Hippocampal formation (tissue), 2 donors: ENCODE measurements at places on chromosomes 3 and 15.

- DNase-seq, result no peak
Observed at GRCh38 chr15:25613134-25613533, 174.3 kb upstream of the UBE3A start.

- DNase-seq, result no peak
Observed at GRCh38 chr3:46897829-46898320, 20.4 kb downstream of the PTH1R start.

- no peak for DNase-seq
Observed at GRCh38 chr3:62332835-62333244, 40.5 kb downstream of the FEZF2 start.

DNA sequence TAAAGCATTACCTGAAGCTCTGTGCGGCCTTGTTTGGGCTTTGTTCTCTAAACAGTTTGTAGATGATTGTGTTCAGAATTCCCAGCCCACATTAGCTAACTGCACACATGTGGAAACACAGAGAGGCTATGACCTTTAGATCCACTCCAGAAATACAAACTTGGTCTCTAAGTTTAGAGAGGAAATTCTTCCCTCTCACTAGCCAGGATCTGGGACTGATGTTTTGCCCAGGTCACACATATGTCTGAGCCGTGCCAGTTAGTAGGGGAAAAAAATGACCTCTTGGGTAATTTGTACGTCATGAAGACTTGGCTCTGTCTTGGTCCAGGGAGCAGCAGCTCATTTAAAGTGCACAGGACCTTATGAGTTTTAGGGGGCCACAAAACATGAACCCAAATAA is 223.1 kb downstream of the RBMS3 start:
- no peak for DNase-seq

DNA sequence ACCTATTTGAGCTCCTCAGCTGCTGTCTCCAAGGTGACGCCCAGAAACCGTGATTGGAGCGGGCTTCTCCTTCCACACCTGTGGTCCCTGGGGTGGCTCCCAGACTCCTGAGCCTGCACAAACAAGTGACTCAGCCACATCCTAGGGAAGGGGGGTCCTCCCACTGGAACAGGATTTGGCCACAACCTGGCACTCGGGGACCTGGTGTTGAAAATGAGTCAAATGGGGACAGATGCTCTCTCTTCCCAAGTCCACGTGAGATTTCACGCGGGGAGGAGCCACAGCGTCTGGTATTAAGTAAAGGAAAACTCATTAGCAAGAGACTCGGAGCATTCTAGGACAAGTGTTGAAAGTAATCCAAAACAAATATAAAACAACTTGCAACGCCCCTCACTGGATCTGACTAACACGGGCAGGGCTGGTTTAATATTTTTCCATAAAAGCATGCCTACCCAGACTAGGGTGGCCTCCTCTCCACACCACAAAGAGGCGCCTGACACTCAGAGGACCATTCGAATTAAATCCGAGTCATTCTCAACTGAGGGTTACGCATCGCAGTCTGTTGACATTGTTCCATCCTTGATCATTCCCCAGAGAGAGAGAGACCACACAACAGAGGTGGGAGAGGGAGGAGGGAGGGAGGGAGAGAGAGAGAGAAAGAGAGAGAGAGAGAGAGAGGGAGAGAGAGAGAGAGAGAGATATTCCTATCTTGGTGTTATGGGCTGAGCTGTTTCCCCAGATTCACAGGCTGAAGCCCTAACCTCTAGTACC is 74.4 kb downstream of the MGLL start:
- DNase-seq, result no peak

- no peak for DNase-seq
Observed at GRCh38 chr3:10331320-10331719, 10.4 kb upstream of the SEC13 start.

DNA sequence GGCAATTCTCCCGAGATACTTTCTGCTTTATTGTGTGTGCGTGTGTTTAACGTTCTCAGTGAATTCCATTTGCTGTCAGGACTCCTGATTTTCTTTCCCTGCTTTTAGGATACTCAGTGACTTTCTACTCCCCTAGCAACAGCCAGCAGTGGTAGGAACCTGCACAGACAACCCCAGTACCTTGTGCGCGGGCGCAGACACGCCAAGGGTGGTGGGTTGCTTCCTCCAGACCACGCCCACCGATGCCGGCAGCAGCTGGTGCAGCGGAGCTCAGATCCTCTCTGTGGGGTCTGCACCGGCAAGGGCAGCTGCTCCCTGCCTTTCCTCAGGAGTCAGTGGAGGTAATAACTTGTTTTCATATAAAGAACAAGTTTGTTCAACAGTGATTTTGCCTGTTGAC is 225.1 kb upstream of the NDN start:
- DNase-seq, result no peak

- DNase-seq, result no peak
Observed at GRCh38 chr3:112817797-112818196, 28.9 kb downstream of the CD200R1L start.

- DNase-seq, result no peak
Observed at GRCh38 chr3:164673738-164674137, 404.6 kb downstream of the SI start.

GRCh38 chr3:8492744-8493511 is 8.7 kb upstream of the LMCD1 start:
- no peak for DNase-seq

GRCh38 chr3:46953234-46954010 is 23.1 kb downstream of the CCDC12 start:
- DNase-seq, result no peak

- no peak for DNase-seq
Observed at GRCh38 chr3:170517242-170517945, 68.5 kb downstream of the SLC7A14 start.

DNA sequence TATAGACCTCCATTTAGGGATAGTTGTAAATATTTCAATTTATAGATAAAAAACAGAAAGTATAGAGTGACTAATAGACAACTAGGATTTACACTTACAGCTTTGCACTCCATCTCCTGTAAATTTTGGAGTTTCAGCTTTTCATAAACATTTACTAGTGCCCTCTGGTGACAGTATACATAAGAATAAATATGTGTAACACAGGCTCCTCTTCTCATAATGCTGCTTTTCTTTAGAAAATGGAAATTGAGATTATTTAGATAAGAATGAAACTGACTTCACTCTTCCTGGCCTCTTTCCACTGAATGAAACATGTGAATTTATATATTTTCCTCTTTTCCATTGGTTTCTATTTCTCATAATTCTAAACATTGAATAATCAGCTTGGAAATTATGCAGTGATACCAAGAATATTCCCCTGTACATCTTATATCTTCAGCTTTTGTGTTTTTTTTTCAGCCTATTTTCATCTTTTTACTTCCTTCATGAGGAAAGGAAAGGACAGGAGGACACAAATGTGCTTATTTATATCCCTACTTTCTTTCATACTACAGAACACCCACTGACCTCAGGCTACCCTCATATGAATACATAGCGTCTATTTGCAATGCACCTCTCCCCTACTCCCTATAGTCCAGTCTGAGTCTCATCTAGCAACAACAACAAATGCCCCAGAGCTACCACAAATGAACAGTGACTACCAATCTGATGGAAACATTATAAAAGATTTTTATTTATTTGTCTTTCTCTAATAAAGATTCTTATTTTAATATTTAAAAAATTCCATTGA is 103.1 kb upstream of the CCDC39 start:
- no peak for DNase-seq

DNA sequence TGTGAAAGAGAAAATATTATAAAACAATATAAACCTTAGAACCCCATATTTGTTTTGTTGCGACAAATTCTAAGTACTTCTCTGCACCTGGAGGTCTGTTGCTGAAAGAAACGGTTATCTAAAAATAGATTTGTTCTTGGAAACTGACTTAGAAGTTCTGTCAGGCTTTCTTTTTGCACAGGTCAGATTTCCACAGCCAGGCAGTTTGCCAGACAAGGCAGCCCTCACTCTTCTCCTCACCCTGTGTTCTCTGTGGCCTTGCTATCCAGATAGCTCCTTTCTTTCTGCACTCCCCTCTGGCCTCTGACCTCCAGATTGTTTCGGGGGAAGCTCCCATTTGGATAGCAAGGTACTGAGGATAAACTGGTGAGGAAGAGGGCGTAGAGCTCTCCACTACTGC is 413.3 kb upstream of the ONECUT1 start:
- DNase-seq, result no peak

- no peak for DNase-seq
Observed at GRCh38 chr3:78519281-78519680, 1248.5 kb downstream of the ROBO1 start.

- no peak for DNase-seq
Observed at GRCh38 chr3:9701711-9702110, 1.9 kb upstream of the CPNE9 start.

DNA sequence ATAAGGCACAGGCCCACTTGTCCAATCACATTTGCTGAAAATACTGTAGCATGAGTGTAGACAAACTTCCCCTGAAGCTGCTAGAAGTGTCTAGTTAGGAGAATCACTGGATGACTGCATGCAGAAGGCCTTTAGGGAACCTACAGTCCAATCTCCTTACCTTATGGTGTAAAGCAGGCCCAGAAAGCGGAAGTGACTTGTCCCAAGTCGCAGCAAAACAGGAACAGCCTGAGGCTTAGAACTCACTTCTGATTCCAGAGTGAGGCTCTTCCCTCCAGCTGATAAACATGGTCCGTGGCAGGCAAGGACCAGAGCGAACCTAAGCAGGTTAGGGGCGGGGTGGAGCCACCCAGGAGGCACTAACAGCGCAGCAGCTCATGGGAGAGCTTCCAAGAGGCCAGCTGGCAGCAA is 2.5 kb downstream of the GRAMD2A start:
- DNase-seq, result peak; percentile 6

- DNase-seq, result no peak
Observed at GRCh38 chr3:16546186-16547010, 32.9 kb upstream of the RFTN1 start.

DNA sequence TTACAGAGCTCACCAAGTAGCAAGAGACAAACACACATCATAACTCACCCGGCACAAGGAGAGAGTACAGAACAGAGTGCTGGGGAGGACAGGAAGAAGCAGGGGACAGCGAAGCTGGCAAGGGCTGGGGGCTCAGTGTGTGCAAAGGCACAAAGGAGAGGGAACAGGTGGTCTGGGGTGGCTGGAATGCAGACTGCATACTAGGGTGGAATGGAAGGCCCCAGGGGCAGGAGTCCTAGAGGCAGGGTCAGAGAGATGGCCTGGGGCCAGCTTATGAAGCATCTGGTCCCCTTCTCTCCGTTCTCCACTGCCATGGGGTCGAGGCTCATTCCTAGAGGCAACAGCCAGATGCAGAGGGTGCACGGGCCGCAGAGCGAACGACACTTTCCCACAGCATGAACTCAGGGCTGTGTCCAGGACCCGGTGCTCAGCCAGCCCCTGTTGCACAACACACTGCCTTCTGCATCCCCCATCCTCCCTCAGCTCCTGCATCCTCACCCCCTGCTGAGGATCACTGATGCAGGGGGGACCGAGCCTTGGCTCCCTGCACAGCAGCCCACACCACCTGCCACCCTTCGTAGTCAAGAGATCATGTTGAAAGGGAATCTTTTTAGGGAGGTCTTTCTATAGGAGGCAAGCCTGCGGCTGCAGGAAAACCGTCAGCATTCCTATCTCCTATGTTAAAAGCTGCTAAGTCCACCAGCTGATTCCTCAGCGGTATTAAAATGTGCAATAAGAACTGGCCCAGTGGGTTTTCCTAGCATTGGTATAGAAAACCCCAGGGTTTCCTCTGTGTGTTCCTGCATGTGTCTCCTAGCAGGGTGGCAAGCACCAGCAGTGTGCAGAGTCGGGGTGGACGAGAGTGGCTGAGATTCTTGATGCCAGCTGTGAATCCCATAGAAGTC is 293.5 kb downstream of the UACA start:
- no peak for DNase-seq

DNA sequence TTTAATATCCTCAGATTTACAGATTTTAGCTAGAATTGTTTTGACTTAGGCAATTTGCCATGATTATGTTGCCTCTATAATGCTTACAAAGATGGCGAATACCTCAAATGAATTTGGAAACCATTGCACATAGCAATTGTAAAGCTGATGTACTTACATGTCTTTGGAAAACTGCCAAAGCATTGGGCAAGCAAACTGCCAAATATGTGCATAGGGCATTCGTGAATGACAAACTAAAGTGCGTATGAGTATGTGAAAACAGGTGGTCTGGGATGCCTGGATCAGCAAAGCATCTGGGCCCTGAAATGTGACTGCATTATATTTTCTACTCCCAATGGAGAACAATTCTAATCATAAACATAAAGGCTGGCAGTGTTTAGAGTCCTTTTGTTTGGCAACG is 445.3 kb upstream of the ROBO1 start:
- DNase-seq, result no peak

DNA sequence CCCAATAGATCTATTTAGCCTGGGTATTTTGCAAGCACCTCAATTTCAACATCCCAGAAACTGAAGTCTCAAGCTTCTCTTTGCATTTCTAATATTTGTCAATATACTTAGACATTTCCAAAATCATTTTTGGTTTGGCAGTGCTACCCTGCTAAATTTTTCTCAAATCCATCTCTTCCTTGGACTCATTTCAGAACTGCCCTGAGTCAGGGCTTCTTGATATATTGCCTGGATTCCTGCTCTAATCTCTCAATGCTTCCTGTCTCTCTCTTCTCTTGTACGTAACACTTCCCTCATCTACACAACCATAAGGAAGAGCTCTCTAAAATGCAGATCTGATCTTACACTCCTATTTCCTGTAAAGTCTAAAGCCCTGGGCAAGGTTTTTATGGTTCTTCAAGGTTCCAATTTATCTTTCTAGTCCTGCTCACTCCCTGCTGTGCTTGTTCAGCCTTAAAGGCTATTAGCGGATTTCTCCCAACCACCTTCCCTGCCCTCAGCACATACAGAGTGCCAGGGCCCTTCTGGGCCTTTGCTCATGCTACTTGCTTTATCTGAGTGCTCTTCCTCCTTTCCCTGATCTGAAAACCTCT is 53.0 kb upstream of the MME start:
- DNase-seq, result no peak

DNA sequence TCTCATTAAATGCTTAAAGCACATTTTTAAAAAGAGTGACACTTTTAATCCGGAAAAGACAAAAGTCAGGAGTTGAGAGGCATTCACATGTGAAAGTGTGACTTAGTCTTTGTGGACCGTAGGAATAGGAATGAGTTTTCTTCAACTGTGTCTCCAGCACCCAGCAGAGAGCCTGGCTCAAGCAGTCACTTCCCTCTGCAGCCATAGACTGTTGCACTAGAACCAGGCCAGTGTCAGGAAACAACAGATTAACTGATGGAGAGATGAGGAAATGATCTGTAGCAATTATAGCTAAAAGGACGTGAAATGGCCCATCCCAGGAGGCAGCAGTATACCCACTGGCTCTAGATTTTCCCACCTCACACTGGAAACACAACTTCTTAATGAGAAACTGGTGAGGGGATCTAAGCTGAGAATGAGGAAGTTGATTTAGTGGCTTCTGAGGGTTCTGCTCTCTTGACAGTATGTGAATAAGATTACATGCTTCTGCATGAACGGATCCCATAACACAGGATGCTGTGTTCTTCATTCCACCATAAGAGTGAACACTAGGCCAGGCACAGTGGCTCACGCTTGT is 19.8 kb downstream of the CFAP92 start:
- DNase-seq, result no peak
